Anterior cingulate cortex (tissue), 58 donors: ENCODE measurements at places on chromosomes 11 and 22.

DNA sequence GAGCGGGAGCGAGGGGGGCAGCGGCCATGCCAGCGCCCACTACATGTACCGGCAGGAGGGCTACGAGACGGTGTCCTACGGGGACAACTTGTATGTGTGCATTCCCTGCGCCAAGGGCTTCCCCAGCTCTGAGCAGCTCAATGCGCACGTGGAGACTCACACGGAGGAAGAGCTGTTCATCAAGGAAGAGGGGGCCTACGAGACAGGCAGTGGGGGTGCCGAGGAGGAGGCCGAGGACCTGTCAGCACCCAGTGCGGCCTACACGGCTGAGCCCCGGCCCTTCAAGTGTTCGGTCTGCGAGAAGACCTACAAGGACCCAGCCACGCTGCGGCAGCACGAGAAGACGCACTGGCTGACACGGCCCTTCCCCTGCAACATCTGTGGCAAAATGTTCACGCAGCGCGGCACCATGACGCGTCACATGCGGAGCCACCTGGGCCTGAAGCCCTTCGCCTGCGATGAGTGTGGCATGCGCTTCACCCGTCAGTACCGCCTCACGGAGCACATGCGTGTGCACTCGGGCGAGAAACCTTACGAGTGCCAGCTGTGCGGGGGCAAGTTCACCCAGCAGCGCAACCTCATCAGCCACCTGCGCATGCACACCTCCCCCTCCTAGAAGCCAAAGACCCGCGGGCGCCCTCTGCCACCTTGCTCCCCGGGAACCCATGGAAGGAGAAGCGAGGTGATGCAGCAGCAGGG is 20.9 kb upstream of the TMEM191C start:
- DNase-seq, result no peak

GRCh38 chr11:94740083-94741021 is 27.8 kb upstream of the AMOTL1 start:
- peak; percentile 28 for DNase-seq

GRCh38 chr22:27679693-27680488 is 121.7 kb downstream of the MN1 start:
- no peak for DNase-seq

GRCh38 chr11:57095417-57095816 is 86.3 kb upstream of the LRRC55 start:
- no peak for DNase-seq

DNA sequence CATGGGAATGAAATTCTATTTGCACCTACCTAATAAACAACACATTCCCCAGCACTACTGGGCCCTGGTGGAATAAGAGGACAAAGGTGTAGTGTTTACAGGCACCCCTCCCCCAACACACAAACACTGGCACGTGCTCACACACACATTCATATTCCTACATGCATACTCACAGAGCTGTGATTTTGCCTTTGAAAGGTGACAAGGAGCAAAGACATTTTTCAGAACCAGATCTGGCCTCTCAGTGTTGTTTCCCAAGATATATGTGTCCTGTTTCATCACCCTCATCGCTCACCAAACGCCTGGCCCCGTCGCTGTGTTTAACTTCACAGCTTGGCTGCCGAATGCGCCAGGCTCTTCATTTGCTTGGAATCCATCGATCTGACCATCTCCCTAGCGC is 292.6 kb downstream of the NTM start:
- DNase-seq, result no peak

DNA sequence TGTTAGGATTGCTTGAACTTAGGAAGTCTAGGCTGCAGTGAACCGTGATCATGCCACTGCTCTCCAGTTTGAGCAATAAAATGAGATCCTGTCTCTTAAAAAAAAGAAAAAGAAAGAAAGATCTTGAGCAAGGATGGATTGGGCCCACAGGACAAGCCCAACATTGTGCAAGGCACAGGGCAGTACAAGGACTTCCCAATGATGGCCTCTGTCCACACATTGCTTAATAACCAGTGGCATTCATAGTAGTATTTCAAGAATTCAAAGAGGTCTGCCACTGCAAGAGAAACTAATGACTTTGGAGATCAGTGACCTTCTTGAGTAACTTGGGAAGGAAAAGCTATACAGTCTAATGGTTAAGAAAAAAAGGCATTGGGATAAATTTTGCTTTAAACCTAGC is 44.6 kb downstream of the SEZ6L start:
- DNase-seq, result no peak

GRCh38 chr11:22786475-22786874 is 43.1 kb downstream of the SVIP start:
- DNase-seq, result no peak

DNA sequence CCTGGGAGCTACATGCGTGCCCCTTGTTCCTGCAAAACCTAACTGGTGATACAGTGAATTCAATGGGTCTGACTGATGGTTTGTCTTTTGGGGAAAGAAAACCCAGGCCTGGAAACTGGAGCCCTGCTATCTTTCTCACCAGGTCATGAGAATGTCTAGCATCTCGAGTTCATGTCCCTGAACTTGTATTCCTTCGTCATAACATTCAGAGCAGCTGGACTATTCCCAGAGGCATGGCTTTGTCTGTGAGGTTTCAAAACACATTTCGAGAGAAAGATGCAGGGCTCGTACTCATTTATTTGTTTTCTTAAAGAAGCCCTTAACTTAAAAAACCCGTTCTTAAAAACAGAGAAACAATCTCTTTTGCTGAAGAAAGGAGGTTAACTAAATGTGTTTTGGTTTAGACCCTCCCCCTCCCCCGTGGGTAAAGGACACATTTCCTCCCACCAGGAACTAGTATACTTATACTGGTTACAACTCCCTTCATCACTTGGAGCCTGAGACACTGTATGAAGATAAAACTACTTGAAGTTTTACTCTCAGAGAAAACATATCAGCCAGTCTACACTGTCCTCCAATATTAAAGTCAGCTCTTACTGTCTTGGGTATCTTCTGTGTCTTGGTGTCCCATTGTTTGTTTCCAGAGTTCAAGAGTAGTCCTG is 43.2 kb downstream of the ME3 start:
- DNase-seq, result no peak

DNA sequence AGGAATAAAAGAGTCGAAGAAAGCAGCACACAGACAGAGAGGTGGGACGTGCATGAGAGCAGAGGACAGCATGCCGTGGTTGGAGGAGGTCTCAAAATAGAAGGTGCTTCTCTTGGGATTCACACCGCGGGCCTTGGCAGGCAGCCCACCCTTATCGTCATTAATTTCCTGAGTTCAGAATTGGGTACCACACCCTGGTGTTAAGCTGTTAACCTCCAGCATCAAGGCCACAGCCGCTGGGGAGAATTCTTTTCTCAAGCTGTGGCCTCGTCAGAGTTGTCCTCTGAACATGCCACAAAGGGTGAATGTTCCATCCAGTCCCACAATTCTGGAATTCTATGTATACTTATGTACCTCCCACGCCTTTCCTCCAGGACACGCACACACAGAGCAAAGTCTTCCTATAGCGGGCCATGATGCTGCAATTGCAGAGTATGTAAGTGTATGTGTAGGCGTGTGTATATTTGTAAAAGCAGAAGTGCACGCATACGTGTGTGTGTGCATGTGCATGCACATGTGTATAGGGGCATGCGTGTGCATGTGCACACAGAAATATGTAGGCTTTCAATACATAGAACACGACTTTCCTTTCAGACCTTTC is 39.0 kb downstream of the ADAMTS8 start:
- no peak for DNase-seq
